ENCODE measurements at places on chromosomes 12 and 14. TPM values are rescaled to one million over a fixed set of nuclear protein-coding genes. Genes with fewer than 3 reads are reported as not detected.
A peak's percentile ranks its signal among the peaks of the same experiment; 100 is the strongest.

- H3K4me3 ChIP-seq = no peak overlapping the region
- H3K27ac ChIP-seq = no peak overlapping the region
- no peak for DNase-seq
- no peaks in the 10 kb centered on the region for H3K4me1 ChIP-seq
- no peaks in the 10 kb centered on the region for H3K36me3 ChIP-seq
Measured at GRCh38 chr14:75182821-75183220, 6.4 kb upstream of the TMED10 start.

DNA sequence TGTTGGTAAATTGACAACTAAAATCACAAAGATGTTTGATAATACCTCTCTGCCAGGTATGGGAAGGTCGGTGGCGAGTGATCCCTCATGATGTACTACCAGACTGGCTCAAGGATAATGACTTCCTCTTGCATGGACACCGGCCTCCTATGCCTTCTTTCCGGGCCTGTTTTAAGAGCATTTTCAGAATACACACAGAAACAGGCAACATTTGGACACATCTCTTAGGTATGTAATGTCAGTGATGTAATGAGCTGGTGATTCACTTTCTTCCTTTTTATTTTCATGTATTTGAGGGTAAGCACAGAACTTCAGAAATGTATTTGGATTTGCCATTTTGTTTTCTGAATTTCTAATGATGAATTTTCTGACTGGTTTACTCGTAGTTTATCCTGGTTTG, 42.6 kb upstream of the LRTM2 start:
- H3K4me3 ChIP-seq = no peak overlapping the region
- no peaks in the 10 kb centered on the region for H3K27me3 ChIP-seq
- DNase-seq = no peak

GRCh38 chr12:67315661-67316060, 46.5 kb downstream of the CAND1 start:
- H3K36me3 ChIP-seq = peaks cover 20% of the 10 kb centered on the region
- no peak for DNase-seq
- H3K27me3 ChIP-seq = no peaks in the 10 kb centered on the region
- no peak overlapping the region for H3K4me3 ChIP-seq

DNA sequence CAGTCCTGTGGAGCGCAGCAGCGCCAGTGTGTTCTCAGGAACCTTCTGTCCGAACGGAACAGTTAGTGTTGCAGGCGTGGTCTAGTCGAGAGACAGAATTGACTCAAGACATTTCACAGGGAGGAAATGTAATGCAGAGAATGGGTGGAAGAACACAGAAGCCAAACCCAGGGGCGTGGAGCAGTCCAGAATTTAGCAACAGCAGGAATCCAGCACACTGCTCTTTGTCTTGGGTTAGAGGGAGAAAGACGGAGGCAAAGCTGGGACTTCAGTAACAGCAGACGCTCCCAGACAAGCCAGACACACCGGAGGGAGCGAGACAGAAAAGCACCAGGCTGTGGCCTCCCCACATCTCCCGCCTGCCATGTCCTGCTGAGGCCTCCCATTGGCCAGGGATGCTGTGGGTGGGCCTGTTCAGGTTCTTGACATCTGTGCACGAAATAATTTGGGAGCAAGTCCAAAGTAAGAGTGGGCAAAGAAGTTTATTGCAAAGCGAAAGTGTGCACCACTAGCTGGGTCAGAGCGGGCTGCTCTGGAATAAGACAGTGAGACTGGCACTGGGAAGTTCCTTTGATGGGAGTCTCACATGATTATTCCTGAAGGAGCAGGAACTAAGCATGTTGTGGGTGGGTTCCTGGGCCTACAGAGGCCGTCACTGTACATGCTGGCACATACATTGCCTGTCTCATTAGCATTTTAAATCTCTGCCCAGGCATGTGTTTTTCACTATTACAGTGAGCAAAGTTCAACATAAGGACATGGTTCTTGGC, 339.3 kb upstream of the SFSWAP start:
- no peak overlapping the region for H3K27ac ChIP-seq
- no peaks in the 10 kb centered on the region for H3K27me3 ChIP-seq
- no peak for DNase-seq

GRCh38 chr14:79278798-79279644, 932.3 kb downstream of the DIO2 start:
- peak overlapping the region; percentile 37 for H3K4me3 ChIP-seq
- no peak overlapping the region for H3K27ac ChIP-seq
- DNase-seq = peak; percentile 69

GRCh38 chr12:115423546-115423987, 739.6 kb upstream of the TBX3 start:
- no peak for DNase-seq
- no peaks in the 10 kb centered on the region for H3K4me1 ChIP-seq
- H3K4me3 ChIP-seq = no peak overlapping the region
- H3K27ac ChIP-seq = no peak overlapping the region
- no peaks in the 10 kb centered on the region for H3K36me3 ChIP-seq
- H3K27me3 ChIP-seq = no peaks in the 10 kb centered on the region

- H3K36me3 ChIP-seq = no peaks in the 10 kb centered on the region
- no peaks in the 10 kb centered on the region for H3K27me3 ChIP-seq
- DNase-seq = no peak
- no peak overlapping the region for H3K4me3 ChIP-seq
Measured at GRCh38 chr12:127107744-127108143, 1159.2 kb upstream of the TMEM132C start.

DNA sequence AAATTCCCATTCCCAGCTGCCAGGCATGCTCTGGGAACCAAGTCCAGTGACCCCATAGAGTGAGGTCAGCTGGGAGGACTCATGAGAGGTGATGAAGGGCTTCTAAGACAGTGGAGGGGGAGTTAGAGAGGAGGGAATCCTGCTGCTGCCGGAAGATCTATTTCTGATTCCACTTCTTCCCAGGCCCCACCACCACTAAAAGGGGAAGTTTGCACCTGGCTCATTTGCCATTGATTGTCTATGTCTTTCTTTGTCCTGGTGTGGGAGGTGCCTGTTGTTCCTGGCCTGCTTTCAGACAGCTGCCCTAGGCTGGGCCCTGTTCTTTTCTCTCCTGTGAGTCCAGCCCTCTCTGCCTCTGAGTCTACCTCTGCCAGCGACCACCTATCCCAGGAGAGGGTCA, 3.0 kb upstream of the KRT6A start:
- no peaks in the 10 kb centered on the region for H3K36me3 ChIP-seq
- H3K4me1 ChIP-seq = peaks cover 4% of the 10 kb centered on the region
- DNase-seq = no peak

The MYL2 gene
- polyA plus RNA-seq = 13,945 TPM

The CLEC4C gene
- polyA plus RNA-seq = not detected

The SPIC gene
- not detected for polyA plus RNA-seq
